ENCODE measurements at places on chromosomes 6 and 20.

DNA sequence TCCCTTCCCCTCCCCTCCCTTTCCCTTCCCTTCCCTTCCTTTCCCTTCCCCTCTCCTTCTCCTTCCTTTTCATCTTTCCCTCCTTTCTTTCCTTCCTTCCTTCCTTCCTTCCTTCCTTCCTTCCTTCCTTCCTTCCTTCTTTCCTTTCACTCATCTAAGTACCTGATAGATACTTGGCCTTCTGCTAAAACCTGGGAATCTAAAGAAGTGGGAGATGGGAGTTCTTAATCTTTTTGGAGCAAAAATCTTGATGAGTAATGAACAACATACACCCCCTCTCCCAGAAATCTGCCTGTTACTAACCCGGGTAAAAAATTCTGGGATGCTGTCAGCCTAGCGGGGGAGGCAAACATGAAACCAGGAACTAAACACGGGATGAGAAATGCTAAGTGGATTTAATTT is 100.7 kb downstream of the VEGFA start:
- no peak for DNase-seq

GRCh38 chr6:83633609-83634008 is 75.3 kb downstream of the SNAP91 start:
- no peak for DNase-seq

- DNase-seq, result no peak
These were observed 18.4 kb downstream of the PKIG start for GRCh38 chr20:44600758-44601201.

DNA sequence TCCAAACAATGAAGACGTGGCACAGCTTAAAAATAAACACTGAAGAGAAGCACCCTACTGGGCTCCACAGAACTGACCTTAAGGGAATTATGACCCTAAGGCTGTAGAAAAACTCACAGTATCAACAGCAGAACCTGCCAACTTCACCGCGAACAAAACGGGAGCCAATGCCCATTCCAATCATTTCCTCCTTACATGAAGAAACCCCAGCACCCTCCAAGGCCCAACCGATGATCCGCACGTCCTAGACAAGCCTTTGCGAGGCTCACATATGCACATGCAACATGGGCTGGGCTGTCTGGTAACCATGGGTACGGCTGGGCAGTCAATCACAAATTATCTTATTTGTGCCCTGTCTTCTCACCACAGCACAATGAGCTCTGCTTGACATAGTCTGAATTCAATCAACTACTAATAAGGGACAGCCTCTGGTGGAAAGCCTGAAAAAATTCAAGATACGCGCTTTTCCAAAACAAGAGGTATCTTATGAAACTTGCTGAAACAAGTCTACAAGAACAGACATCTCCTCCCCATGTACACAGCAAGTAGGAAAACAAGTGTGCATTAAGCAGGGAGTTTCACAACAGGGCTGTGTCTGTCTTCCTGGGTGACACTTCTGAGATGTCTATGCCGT is 1.7 kb downstream of the DIDO1 start:
- DNase-seq, result no peak

DNA sequence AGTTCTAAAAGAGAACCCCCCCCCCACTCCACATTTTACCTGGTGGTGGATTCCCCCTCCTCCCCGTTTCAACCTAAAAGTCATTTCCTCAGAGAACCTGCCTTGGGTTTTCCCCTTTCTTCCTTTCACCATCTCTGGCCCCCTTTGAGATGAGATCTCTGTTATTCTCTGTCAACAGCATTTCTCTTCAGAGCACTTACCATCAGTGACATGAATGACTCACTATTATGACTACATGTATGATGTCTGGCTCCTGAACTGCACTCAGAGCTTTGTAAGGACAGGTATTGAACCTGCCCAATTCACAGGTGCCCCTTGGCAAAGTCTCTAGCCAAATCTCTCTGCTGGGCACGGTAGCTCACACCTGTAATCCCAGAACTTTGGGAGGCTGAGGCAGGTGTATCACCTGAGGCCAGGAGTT is 61.4 kb upstream of the JARID2 start:
- no peak for DNase-seq

GRCh38 chr6:151058021-151058733 is 181.6 kb upstream of the AKAP12 start:
- no peak for DNase-seq

GRCh38 chr6:148720406-148720805 is 26.4 kb upstream of the UST start:
- DNase-seq, result no peak

DNA sequence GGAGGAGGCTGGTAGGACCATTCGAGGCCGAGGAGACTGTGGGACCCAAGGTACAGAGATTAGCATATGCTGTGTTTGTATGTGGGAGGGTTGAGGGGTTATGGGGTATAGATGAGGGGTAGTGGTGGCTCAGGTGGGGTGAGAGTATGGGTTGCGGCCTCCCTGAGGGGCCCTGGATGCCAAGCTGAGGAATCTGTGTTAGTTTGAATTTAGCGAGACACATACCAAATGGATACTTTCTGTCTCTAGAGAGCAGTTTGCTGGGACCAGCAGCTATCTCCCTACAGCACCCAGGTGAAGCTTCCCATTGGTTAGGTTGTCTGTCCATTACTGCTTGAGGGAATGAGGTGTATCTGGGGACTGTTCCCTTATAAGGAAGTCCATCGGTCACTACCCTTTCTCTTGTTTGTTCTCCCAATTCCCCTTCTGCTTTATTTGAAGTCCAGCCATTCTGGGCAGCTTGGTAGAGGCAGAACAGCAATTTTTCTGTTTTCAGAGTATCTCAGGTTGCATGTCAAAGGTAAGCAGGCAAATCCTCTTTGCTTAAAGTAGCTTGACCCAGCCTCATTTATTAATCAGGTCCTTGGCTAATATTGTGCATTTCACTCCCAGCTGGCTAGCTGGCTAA is 15.2 kb downstream of the CHMP4B start:
- no peak for DNase-seq

DNA sequence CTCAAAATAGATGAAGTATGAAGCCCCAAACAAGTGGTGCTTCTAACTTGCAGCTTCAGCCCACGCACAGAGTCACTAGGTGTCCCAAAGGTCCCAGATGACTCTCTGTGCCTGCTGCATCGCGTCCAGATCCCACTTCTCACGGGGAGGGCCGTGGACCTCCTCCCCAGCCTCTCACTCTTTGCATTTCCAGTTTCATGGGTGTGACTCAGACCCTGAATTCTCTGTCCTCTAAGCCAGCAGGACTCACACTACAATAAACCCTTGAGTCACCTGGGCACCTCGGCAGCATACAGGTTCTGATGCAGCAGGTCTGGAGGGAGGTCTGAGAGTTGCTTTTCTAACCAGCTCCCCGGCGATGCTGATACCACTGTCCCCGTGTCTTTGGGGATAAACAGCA is 114.0 kb upstream of the RIN2 start:
- no peak for DNase-seq
